ENCODE measurements at places on chromosomes 6 and 20.

GRCh38 chr6:99485395-99485773, 29.8 kb downstream of the USP45 start:
- DNase-seq: no peak

DNA sequence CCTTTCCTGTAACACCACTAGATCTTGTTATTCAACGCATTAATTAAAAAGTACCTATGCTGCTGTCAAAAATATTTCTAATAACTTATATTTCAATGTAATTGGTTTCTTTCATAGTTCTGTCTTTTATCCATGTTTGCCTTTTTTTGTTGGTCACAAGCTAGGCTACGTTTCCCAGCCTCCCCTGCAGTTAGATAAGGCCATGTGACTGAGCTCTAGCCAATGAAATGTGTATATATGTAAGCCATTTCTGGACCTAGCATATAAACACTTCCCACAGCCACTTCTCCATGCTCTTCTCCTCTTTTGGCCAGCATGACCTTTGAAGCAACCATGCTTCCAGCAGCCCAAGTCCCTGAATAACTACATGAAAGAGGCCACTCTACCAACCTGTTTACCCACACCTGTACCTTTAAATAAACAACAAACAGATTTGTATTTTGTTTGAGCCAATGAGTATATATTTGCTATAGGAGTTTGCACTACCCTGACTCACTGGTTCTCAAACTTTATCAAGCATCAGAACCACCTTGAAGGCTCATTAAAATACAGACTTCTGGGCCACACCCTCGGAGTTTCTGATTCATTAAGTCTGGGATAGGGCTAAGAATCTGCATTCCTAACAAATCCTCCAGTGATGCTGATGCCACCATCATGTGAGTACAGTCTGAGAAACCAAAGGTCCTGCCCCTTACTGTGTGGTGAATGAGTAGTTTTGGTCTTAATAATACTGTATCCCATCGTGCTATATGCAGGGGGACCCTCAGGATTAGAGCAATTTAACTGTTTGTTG, 45.6 kb upstream of the BEND6 start:
- DNase-seq: no peak

- DNase-seq: no peak
Measured at GRCh38 chr6:74964871-74965441, 240.9 kb downstream of the COL12A1 start.

GRCh38 chr20:16014436-16014835, 558.8 kb downstream of the KIF16B start:
- no peak for DNase-seq
